ENCODE measurements at places on chromosomes 4 and X.

DNA sequence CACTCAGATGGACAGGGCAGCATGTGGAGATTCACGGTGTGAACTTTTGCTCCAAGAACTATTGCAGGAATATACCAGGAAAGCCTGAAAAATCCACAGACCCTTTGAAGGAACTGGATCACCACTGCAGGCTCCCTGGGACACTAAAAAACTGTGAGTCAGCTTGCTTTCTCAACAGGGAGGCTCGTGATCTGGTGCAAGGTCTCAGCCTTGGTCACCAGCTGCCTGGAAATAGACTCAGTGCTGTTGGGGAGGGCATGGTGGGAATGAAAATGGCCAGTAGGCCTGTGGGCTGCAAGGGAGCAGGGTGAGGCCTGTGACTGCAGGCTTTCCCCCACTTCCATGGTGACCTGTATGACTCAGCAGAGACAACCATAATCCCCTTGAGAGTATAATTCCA lies 426.4 kb upstream of the RPS6KA3 start:
- no peak for DNase-seq

GRCh38 chr4:25421816-25422525 lies 44.9 kb downstream of the ANAPC4 start:
- no peak for DNase-seq

GRCh38 chr4:79272761-79273160 lies 53.1 kb downstream of the NAA11 start:
- DNase-seq = no peak

DNA sequence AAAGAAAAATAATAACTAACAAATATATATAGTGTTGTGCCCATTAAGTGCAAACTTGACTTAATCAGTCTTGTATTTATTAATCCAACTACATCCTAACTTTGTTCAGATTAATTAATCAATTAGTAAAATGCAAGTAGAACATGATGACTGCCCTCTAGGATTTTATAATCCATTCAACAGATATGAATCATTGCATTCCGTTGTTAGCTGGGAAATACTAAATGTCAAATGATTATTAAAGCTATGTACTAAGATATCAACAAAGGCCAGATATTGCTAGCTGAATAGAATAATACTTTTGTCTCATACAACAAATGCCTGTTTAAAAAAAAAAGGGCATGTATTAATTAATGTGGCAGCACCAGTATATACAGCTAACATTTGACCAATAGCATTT lies 1366.3 kb downstream of the STIM2 start:
- DNase-seq = no peak

- no peak for DNase-seq
Observed at GRCh38 chrX:140715787-140716186, 6.2 kb downstream of the LINC00632 start.

DNA sequence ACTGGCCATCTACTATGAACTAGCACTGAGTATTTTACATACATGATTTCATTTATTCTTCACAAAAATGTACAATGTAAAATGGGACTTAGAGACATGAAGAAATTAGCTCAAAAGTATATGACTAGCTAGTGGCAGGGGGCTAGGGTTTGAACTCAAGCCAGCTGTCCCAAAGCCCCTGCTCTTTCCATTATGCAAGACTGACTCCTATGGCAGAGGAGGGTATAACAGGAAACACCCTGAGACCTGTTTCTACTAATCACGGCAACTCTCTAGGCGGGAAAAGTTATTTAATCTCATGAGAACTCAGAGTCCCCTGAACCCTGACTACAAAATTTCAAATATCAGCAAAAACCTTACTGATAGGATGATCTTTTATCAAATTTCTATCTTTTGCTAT lies 150.6 kb downstream of the PRDM5 start:
- DNase-seq = no peak

- DNase-seq = no peak
Observed at GRCh38 chr4:52701207-52701606, 42.1 kb upstream of the USP46 start.
